HAP-1 (cell line): ENCODE measurements at places on chromosomes 1 and 21.
A peak's percentile ranks its signal among the peaks of the same experiment; 100 is the strongest.

DNA sequence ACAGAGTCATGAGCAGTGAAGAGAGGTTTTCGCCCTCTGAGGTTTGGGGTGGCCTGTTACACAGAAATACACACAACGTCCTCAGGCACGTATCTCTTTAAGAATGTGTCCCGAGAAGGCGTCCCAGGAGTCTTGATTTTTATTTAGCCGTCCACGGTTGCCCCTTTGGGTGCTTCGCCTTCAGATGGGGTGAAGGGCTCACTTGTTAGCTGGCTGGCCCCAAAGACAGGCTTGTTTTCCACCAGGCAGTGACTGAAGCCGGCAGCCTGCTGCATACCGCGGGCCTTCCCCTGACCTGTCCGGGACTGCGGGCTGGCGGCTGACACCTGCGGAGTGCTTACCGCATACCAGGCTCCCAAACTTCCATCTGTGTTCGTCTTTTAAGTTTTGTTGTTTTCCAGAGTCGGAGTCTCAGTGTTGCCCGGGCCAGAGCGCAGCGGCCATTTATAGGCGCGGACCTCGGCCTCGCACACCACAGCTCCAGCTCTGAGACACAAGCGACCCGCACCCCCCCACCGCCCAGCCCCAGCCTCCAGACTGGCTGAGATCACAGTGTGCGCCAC is 1.6 kb upstream of the ADARB1 start:
- DNase-seq: no peak

DNA sequence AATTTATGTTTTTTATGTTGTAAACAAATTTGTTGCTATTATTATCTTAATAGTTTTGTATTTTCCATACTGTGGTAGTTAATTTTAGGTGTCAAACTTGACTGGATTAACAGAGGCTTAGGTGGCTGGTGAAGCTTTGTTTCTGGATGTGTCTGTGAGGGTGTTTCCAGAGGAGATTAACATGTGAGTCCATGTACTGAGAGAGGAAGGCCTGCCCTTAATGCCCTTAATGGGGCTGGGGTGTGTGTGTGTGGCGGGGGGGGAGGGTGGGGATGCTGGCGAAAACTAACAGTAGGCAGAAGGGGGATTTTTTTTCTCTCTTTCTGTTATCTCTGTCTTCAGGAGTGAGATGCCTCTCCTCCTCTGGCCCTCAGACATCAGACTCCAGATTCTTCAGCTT is 1.9 kb downstream of the OR14A16 start:
- no peak for DNase-seq

DNA sequence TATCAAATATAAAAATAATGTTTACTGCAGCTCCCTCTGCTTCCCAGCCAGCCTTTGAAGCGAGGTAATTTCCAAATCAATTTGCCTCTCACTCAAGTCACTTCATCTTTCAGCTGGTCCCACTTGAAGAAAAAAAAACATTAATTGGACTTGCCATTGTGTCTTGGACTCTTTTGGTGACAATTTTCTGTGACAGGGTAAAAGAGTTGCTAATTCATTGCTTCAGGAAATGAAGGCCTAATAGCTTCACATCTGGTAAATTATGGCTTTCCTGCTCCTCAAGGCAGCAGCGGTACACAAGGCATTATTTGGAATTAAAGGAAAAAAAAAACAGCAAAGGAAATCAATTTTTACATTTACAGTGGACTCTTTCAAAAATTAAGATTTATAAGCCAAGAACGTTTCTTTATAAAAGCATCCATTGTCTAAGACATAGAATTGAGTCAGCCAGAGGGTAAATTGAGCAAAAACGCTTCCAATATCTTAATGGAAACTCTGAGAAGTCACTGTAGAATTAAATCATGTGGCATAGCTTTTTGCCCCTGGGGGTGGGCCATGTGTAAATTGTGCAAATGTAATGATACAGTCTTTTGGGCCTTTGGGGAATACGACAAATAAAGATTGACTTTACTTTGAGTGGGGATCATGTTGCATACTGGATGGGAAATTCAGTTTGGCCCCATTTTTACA is 102.5 kb downstream of the LYPLAL1 start:
- DNase-seq: no peak

GRCh38 chr21:45051580-45052434 is 22.6 kb upstream of the ADARB1 start:
- DNase-seq: no peak

DNA sequence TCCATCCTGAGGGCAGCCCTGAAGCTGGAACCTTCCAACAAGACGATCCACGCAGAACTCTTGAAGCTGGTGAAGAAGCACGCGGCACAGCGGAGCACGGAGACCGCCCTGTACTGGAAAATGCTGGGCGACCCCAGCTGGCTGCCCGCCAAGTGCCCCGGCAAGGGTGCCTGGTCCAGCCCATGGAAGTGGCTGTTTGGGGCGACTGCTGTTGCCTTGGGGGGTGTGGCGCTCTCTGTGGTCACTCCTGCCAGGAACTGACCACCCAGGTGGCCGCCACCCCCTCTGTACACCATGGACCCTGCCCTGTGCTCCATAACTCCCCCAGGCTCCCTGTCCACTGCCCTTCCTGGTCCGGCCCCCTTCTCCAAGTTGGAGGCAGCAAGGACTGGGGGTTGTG is 90.8 kb downstream of the PPP1R12B start:
- DNase-seq: no peak

- no peak for DNase-seq
Observed at GRCh38 chr21:32329331-32329730, 30.7 kb downstream of the MRAP start.

- DNase-seq: no peak
Observed at GRCh38 chr1:236083650-236084385, 18.9 kb upstream of the NID1 start.

GRCh38 chr1:248102847-248103246 is 7.9 kb downstream of the OR2L13 start:
- no peak for DNase-seq

DNA sequence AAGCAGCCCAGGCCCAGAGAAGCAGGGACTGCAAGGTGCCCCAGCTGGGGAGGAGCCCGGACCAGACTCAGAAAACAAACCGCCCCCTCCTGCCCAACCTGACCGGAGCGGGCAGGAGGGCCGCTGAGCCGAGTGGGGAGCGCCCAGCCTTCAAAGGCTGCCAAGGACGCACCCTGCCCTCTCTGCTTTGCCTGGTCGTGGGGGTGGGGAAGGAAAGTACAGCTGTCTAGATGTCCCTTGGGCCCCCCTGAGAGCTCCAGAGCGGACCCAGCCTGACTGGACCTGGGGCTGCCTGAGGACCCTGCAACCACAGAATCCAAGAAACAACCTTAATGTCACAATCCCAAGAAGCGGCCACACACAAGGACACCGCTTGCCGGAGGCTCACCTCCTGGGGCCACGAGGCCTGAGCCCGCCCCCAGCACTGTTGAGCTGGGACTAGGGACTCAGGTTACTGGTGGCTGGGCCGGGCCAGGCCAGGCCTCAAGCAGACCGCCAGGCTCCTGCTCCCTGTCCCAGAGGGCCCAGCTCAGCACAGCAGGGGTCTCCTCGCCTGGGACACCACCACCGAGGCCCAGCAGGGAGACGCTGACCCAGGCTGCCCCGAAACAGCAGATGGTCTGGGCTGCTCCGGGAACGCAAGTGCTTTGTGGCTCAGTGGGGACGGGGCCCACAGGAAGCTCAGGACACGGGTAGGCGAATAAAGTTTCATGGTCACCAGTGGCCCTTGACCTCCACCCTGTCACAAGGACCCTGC is 1.4 kb downstream of the DVL1 start:
- peak; percentile 37 for DNase-seq

- DNase-seq: no peak
Observed at GRCh38 chr1:229832695-229833094, 206.6 kb downstream of the URB2 start.

- DNase-seq: no peak
Observed at GRCh38 chr21:32062591-32063227, 189.9 kb downstream of the HUNK start.

DNA sequence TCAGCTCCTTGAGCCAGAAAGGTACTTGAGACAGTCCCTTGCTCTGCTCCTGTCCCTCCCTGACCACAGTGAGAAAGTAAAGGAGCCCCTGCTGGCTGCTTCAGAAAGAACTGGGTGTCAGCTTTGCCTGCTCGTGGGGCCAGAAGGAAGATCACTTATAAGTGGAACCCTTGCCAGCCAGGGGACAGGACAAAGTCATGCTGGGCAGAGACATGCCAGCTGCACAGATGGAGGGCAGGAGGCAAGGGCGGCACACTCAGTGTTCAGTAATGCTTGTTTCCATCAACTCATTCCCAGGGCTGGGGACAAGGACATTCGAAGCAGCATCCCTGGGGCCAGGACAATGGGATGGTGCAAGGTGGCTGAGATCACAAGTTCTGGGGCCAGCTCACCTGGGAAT is 41.8 kb downstream of the NTPCR start:
- no peak for DNase-seq

GRCh38 chr1:94599095-94599813 is 57.7 kb upstream of the F3 start:
- DNase-seq: no peak

DNA sequence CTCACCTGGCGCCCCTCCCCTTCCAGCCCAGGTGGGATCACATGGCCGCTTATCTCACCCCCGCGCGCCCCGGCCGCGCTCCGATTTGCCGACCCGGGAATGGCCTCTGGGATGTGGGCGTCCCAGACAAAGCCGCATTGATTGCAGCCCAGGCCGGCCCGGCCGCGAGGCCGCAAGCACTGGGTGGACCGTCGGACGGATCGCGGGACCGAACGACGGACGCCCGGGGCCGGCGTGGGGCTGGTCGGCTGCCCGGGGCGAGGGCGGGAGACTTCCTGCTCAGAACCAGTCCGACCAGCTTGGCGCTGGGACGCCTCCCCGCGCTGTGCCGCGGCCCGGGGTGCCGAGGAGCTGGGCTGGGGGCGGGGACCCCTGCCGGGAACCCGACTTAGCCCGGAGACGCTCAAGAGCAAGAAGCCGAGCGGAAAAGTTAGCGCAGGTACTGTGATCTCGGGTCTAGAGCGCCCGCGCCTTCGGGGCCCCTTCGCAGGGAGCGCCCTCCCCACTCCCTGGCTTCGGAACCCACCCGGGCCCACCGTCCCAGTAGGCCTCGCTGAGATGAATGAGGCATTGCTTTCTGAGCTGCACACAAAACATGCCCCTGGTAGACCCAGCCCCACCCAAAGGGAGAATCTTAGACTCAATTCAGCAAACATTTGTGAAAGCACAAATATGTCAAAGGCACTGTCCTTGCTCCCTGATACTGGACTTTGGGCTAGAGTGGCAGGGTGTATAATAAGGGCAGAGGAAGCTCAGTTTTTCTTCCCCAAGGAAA is 415 bp upstream of the LAD1 start:
- DNase-seq: no peak

DNA sequence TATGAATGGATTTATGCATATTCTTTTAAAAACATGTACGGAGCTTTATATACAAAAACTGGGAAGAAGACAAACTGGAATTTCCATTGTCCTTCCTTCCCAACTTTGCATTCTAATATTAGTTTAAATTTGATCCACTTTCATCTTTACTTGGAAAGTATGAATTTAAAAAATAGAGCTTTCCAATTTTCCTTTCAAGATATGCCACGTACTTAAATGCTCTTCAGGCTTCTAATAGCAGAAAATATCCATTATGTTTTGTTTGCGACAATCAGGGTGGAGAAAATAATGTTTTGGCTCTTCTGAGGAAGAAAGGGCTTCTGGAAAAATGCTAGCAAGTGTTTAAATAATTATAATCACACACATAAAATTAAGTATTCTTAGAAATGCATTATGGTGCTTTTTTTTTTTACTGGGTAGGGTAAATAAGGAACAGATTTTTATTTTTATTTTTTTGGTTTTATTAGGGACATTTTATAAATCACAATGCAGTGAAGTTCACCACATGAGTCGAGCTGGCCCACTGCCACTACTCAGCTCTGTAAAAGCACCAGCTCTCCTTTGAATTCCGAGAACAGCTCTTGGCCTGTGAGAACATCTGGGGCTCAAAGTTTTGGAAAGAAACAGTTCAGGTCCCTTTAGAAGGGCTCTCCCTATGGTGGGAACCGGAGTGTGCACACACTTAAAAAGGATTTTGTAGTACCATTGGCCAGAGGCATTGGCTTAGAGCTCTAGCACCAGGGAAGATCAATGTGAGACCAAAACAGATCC is 287.4 kb upstream of the LYPLAL1 start:
- no peak for DNase-seq

DNA sequence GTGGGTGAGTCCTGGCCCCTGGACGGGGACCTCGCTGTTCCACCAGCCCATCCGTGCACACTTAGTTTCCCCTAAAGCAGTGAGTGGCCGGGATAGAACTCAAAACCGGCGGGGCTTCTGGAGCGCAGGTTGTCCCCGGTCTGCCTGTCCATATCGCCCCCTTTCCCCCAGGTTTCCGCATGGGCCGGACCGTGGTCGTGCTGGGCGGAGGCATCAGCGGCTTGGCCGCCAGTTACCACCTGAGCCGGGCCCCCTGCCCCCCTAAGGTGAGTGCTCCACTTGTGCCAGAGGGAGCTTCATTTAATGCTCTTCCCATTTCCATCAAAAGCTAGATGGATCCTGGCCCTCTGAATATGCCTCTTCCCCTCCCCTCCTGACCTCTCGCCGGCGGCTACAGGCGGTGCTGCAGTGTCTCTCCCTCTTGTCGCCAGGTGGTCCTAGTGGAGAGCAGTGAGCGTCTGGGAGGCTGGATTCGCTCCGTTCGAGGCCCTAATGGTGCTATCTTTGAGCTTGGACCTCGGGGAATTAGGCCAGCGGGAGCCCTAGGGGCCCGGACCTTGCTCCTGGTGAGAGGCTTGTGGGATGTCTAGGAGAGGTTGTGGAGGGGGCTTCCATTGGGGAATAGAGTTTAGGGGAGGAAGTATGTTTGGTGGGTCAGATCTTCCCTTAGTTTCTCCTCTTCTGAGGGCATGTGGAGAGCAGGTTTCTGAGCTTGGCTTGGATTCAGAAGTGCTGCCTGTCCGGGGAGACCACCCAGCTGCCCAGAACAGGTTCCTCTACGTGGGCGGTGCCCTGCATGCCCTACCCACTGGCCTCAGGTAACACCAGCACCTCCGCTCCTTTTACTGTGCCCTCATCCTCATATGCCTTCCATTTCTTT is 683 bp downstream of the PPOX start:
- peak; percentile 63 for DNase-seq

DNA sequence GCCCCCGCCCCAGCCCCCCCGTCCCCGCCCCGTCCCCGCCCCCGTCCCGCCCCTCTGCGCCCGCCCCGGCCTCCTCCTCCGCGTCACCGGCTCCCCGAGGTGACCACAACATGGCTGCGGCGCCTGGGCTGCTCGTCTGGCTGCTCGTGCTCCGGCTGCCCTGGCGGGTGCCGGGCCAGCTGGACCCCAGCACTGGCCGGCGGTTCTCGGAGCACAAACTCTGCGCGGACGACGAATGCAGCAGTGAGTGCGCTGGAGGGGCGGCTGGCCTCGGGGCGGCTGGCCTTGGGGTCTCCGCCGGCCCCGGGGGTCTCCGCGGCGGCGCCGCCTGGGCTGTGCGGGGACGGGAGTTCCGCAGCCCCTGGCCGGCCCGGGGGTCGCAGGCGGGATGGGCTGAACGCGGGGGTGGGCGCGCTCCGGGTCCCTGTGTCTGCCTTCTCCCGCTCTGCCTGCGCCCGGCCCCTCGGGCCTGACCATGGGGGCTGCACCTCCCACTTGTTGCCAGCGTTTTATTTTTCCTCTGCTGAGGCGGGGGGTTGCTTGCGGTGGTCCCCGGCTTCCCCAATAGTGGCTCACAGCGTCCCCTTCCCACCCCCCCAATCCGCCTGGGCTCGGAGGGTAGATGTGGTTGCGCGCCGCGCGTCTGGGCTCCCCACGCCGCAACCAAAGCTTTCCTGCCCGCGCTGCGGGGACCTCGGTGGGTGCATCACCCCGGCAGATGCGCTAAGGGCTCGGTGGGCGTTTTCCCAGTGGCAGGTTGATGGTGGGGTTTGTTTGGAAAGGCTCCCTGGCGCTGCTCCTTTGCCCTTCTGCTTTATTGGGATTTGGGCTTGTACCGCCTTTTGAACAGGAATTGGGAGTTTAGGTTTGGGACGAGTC is at the start of gene MIA3:
Gene MIA3 (plus strand): TSS at position 97 of the 879 bp plus-strand sequence. CDS start 14 bp downstream, at position 111.
- DNase-seq: peak; percentile 19

- DNase-seq: no peak
Observed at GRCh38 chr1:30377230-30378002, 346.0 kb downstream of the MATN1 start.
